Stimulated activated CD8-positive, alpha-beta memory T cell treated with anti-CD3 and anti-CD28 coated beads, Interleukin-4, amount 100 ng/mL, for 1 hour (primary cell): ENCODE measurements at places on chromosomes 3 and 15.

DNA sequence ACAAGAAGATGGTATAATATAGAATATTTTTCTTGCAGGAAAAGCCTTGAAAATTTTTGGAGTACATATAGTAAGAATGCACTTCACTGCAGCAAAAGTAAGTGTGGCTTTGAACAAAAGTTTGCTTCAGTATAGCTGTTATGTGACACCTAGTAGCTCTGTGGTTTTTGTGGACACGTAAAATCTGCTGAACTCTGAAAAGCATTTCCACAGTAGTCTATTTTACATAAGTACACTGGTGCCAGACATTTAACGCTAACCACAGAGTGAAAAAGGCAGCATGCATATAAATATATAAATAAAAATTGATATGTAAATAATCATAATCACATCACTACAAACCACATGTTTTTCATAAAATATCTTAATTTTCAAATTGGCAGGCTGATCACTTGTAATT lies 39.8 kb downstream of the CGGBP1 start:
- DNase-seq, result no peak

DNA sequence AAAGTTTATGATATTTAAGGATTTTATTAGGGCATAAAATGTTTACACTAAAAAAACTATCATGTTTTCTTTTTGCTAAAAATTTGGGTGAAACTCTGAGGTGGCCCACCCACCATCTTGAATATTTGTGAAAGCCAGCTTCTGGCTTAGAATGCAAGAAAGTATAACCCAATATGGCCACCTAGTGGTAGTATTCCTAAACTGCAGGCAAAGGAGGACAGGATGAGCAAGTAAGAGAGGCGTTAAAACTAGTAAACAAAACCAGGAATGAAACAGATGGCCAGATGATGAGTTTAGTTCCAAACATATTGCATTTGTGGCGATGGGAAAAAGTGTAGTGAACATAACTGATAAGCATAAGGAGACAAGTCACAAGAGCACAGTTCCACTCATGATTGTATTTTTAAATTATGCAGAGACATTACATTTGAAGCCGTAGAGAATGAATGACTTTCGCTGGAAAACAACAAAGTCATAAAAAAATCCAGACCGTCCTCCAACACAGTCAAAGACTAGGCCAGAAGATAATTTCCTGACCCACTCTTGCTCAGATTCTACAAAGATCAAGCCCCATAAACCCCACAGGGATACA lies 103.3 kb upstream of the PRTG start:
- no peak for DNase-seq

DNA sequence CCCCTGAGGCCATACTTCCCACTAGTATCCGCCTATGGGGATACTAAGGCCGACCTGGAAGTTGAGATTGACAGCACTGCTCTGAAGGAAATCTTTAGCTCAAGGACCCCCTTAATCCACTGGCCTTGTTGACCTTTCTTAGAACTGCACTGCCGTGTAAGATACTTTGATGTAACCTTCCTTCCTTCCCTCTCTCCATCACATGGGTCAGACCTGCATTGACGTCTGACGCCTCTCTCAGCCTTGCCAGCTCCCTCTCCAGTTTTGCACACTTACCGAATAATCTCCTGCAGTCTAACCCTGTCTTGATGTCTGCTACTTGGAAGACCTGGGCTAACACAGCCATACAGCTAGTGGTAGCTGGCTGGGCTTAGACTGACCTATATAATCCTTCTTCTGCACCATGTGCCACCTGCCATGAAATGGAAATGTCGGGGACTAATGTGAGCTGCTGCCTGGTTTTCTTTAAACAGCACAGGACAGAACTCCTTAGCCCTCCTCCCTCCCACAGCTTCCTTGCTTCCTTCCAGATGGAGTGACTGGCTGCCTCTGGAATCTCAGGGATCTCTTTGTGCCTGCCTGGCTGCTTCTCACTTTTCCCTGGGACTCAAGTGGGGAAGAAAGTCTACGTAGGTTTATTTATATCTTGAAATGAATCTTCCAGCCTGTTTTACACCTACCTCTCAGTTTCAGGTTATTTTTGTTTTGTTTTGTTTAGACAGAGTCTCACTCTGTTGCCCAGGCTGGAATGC lies 39.2 kb upstream of the HERC1 start:
- DNase-seq, result no peak

GRCh38 chr15:43299411-43299810 lies 31.0 kb downstream of the LCMT2 start:
- DNase-seq, result no peak

DNA sequence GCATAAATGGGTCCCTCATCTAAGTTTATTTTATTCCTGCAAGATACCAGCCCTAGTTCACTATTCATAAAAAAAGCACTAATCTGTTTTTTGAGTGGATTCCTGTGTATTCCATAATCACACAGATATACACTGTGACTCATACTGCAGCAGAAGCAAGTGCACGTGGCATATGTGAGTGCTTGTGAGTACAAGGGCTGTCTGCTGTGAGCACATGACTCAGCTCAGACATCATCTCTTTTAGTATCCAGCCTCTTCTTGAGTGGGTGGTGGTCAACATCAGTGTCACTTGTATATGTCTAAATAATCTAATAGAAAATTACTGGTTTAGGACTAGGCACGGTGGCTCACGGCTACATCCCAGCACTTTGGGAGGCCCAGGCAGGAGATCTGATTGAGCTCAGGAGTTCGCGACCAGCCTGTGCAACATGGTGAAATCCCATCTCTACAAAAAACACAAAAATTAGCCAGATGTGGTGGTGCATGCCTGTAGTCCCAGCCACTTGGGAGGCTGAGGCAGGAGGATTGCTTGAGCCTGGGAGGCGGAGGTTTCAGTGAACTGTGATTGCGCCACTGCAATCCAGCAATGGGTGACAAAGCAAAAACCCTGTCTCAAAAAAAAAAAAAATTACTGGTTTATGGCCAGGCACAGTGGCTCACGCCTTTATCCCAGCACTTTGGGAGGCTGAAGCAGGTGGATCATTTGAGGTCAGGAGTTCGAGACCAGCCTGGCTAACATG lies 49.8 kb downstream of the NIPA2 start:
- no peak for DNase-seq

DNA sequence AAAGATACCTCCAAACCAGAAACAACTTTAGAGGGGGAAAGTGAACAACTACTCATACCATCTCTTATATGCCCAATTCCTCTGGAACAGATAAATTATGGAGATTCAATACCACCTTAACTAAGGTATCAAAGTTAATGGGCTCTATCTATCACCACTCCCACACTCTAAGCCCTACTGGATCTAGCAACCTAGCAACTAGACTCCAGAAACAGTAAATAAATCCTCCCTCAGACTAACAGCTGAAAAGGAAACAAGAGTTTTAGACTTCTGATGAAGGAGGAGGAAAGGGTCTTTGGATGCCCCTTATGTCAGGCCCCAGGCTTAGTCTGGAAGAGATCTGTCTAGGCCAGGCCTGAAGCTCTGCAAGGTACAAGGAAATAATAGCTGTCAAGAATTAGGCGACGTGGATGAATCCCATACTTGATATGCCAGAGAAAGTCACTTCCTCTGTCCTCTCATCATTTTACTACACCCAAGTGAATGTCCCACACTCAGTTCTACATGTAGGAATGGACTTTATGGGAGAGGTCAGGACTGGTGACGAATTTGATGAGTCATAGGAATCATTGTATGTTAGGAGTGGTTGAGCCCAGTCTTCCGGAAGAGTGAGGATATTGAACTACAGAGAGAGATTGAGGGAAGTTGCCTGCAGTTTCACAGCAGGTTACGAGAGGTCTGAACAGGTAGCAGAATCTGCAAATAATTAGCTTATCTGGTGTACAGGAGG lies 113.8 kb downstream of the AKAP13 start:
- DNase-seq, result no peak

DNA sequence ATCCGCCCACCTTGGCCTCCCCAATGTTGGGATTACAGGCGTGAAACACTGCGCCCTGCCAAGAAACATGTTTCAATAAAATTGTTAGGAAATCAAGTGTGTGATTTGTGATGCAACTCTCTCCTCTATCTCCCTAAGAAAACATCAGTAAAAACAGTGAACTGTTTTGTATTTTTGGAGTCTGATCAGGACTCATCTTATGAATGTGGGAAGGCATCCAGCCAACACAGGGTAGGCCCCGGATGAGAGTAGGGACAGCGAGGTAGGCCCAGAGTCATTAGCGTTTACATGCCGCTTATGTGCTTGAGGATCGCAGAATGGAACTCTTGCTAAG lies 884 bp upstream of the GLYCTK start:
- DNase-seq, result no peak

GRCh38 chr3:15538345-15538744 lies 16.8 kb upstream of the COLQ start:
- no peak for DNase-seq

DNA sequence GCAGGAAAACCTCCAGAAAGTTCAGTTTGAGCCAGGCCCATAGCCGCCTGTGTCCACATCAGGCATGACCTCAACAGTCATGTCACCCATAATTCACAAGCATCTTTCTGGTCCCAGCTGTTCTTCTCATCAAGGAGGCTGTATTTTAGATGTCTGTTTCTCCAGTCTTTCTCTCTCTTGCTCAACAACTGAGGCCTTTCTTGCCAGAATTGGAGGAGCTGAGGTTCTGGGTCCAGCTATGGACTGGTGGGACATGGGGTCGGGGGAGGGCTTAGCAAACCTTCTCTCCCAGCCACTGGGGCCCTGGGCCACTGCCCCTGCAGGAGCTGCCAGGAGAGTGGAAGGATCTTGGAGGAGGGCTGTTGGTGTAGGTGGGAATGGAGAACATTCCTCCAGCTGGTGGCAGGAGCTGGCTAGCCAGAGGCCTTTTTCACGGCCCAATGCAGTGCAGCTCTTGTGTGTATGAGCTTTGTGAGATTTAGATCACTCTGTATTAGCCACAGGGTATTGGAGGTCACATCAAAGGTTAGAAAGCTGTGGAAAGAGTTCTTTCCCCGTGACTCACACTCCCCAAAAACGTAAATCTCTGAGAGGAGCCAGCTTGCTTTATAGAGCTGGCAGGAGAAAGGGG lies 23.5 kb downstream of the MAGEF1 start:
- DNase-seq, result no peak

GRCh38 chr3:39506863-39507262 lies 39.4 kb downstream of the MOBP start:
- DNase-seq, result no peak

DNA sequence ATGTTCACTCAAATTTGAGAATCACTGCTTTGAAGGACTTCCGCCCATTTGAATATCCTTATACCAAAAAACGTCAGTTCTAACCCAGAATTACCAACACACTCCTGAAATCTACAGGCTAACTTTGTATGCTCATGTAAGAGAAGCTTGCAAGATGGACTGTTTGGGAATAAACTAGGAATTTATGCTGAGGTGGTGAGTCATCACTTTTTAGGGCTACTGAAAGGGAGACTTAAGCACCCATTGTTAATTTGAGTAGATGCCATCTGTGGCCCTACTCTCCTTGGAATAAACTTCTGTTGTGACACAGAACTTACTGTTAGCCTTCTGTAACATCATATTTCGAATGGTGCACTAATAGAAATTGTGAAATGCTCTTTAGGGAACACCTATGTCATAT lies 74.6 kb downstream of the FGF12 start:
- DNase-seq, result no peak

DNA sequence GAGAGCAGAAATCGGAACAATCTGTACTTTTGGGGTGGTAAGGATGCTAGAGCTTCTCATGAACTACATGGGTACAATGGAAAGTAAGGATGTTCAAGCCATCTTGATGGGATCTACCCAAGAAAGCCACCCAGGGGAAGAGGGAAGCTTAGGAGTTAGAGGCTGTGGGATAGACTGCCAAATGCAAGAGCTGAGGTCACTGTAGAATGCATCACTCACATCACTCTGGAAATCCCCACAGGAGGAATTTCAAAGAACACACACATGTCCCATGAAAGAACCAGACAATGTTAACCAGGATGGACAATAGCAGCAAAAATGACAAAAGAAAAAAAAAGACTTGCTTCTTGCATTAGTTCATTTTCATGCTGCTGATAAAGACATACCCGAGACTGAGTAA lies 32.8 kb upstream of the UBE2E2 start:
- DNase-seq, result no peak
